ENCODE measurements at places on chromosomes 7 and 10.
A peak's percentile ranks its signal among the peaks of the same experiment; 100 is the strongest.

- DNase-seq: no peak
These were observed 438.7 kb upstream of the NRP1 start for GRCh38 chr10:33773253-33773573.

DNA sequence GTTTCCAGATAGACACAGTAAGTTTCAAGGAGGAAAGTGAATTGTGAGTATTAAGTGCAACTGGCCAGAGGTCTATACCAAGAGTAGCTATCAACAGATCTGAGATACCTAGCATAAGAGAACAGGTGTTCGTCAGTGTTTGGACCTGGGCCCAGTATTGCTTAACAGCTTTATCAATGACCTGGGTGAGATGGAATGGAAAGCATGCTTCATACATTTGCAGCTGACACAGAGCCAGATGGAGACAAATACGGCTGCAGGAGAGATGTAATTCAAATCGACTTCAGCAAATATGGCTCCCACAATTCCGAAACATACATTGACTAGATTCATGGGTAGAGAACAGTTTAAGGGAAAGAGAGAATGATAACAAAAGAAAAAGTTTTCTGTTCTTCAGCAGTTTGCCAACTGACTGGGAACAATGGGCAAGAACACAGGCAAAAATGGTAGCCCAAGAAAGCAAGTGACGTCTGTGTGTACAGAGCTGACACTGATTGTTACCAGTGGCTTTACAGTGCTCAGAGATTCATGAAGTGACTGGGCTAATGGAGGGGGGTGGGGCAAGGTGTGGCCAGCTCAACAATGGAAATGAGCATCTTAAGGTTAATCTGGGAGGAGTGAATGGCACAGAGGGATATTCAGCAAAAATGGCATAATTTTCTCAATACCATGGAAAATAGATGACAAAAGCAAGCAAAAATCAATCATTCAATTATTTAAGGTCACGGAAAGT, 28.0 kb upstream of the COBL start:
- DNase-seq: no peak

GRCh38 chr10:5466451-5467206, 32.7 kb downstream of the CALML5 start:
- DNase-seq: no peak

GRCh38 chr7:112982441-112983063, 104.1 kb downstream of the GPR85 start:
- DNase-seq: no peak

DNA sequence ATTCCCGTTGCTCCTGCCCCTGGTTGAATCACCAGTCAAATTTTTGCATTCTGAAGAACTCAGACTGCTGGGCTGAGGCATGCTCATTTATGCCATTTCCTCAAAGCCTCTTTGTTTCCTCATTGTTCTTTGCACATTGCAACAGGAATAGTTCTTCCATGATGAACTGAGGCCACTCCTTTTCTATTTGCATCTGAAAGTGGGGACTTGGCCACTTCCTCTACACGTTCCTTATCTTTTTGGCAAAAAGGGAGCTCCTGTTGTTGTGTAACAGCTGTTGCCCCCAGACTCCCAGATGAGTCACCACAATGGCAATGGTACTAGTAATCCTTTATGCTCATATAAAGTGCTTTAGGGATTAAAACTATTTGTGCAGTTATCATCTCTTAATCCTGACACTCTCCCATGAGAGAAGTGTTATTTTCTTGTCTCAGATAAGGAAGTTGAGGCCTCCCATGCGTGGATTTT, 20.1 kb upstream of the ITPRID1 start:
- DNase-seq: no peak

DNA sequence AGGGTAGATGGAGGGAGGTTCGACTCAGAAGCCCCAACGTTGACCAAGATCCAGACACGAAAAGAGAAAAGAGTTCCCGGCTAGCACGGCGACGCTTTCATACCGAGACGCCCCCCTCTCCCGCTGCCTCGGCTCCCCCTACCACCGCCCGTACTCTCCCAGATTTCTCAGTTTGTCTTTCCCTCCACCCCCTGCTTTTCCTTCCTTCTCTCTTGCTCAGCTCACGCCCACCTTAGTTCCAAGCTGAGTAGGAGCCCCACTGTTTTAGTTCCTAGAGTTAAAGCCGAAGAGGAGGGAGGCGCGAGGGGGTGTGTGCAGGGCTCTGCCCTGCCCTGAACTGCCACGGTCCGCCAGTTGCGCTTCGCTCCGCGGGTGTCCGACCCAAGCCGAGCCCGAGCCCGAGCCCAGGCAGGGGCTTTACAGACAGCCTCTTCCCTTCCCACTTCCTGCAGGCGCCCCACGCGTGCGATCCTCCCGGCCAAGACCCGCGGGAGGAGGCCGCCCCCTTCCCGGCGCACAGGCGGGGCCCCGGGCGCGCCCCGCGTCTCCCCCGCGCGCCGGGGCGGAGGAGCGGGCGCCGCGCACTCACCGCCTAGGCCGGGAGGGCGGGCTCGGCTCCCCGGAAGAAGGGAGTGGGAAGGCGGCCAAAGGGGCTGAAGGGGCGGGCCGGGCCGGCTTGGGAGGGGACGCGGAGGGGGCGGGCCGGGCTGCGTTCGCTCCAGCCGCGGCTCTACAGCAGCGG, at the start of gene EPHB6:
Gene EPHB6, plus strand, starts transcription at position 705 of the 742 bp plus-strand sequence. CDS start 8,152 bp downstream, outside the sequence.
- peak; percentile 35 for DNase-seq

- no peak for DNase-seq
These were observed 74.2 kb downstream of the DNAJB6 start for GRCh38 chr7:157410831-157411556.

DNA sequence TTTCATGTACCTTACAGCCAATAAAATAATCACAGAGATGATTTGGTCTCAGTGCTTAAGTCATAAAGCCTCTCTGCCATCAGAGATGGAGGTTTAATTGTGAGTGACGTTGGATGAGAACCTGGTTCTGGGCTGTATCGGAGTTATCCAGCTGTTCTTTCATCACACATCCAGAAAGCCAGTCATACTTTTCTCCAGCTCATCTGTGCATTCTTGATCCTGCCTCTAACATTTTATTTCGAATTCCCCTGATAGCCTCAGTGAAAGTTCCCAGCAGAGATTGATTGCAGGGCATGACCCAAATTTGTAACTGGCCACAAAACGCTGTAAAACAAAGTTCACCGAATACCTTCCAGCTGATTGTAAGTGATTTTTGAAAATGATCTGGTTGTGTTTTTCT, 212.6 kb upstream of the HABP2 start:
- DNase-seq: no peak

DNA sequence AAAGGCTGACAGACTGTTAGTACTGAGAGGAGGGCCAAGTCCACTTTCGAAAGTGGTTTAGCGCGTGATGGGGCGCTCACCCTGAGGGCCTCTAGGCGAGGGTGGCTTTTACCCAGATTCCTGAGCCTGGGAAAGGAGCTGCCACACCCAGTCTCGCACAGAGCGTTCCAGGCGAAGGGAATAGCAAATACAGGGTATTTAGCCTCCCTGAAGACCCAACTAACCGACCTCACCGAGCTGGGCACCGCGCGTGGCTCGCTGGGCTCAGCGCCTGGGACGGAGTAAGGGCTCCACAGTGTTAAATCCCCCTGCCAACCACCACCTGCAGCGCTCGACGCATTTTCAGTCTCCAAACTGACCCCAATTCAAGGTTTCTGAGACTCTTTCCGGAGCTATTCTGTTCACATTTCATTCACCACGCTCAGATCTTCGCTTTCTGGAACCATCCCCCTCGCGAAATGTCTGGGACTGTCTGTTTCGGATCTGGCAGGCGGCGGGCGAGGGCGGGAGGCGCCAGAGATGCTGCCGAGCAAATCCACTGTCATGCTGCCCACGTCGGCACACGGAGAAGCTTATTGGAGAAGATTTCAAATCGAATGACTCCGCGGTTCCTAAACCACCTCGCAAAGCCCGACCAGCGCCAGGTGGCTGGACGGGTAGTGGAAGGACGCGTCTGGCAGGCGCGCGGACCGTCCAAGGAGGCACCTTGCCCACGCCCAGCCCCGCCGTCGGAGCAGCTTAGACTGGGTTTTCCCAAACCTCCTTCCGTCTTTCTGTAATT, 1.4 kb upstream of the OSBPL3 start:
- DNase-seq: peak; percentile 47

DNA sequence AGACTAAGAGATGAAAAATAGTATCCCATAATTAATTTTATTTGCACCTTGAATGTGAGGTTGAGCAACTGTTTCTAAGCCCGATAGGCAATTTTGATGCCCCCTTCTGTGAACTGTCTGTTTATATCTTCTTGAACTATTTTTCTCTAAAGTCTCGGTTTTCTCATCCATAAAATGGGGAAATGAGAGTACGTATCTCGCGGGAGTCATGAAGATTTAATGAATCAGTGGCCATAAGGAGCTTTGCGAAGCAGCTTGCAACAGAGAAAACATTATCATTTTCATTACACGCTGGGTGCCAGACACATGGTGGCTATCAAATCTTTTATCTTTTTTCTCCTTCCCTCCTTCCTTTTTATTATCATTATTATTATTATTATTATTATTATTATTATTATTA, 108.1 kb upstream of the CARD11 start:
- no peak for DNase-seq

GRCh38 chr10:26792758-26793495, 67.8 kb downstream of the ABI1 start:
- DNase-seq: no peak

DNA sequence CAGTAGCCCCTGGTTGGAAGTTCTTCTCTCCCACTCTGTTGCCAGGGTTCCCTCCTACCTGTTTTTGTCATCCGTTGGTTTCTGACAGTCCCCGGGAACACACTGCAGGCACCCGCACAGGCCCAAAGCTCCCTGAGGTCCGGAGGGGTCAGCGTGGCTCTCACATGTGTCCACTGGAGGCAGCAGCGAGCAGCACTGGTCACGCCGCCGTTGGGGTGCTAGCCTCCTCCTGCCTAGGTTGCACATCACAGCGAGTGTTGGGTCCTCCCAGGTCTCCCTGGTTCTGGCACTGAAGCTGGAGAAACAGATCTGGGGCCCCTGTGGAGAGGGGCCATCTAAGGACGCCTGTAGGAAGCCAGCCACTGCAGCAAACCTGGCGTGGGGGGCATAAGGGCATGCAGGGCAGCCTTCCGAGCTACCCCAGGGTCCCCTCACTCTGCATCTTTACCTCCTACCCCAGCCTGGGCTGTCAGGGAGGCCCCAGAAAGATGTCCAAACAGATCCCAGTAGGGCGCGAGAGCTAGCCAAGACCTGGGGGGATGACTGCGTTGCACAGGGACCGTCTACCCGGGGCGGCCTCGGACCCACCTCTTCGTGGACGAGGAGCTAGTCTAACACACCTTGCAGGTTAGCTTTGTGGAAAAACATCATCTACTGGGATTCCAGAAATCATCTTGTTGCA, 28.9 kb downstream of the LRRC27 start:
- DNase-seq: peak; percentile 26

DNA sequence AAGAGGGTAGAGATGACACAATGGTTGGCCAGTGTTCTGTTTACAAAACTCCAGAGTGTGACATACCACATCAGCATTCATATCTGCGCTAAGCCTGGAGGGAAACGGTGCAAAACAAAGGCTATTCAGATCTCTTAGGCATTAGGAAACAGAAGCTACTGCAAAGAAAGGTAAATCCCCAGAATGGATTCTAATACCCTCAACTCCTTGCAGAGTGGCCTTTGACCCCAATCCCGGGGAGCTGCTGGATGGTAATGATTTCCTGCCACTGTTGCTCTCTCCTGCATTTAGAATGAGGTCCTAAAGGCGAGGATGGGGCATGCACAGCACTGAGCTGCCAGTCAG, 65.2 kb downstream of the AOAH start:
- DNase-seq: no peak

DNA sequence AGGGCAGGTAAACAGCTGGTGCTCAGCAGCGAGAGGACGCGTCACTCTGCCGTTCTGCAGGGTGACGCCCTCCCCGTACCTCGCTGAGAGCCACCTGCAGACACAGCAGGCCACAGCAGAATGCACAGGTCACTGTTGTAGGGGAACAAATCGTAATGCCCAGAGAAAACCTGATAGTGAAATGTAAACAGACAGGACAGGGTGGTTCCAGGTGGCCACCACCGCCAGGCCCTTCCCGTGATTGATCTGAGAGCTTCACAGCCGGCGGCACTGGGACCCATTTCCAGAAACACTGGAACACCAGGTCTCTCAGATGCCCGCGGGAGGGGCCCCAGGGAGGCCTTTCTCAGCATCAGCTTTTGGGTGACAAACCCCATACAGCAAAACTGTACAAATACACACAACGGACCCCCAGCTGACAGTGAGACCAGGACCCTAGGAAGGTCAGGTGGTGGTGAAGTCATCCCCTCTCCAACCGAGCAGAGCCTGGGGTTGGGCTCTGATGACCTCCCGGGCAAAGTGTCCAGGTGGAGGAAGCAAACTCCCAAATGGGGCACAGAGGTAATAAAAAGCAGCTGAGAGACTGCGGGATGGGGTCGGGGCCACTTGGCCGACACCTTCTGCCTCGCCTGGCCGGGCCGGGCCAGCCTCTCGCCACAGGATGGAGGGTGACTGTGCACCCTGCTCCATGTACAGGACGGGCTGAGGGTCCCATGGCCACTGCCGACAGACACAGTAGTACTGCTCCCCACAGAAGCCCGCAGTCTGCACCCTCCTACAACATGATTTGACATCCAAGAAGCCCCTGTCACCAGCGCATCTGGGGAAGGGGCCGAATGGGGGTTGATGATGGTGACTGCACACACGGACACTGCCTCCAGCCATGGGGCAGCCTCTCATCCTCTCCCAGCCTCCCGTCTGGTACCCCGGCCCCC, 4.6 kb downstream of the BHLHA15 start:
- DNase-seq: no peak
